Fibroblast of mammary gland (primary cell): ENCODE measurements at places on chromosomes 12 and 14.

DNA sequence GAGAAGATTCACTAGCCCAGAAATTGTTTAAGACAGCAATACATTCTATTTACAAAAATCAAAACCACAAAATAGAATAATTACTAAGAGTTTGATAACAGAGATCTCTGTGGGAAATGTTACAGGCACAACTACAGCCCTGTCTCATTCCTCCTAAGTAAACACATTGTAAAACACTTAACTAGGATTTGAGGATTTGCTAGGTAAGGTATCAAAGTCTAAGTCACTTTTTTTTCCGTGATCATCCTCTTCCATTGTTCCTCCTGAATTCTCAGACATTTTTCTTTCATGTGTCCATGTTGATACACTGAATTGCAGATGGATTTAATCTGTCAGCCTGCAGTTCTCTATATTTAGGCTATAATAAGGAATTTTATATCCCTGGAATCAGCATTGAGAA lies 127.5 kb downstream of the ACSS3 start:
- no peak for DNase-seq

- DNase-seq: peak; percentile 54
Observed at GRCh38 chr12:91877022-91877421, 268.6 kb downstream of the BTG1 start.

DNA sequence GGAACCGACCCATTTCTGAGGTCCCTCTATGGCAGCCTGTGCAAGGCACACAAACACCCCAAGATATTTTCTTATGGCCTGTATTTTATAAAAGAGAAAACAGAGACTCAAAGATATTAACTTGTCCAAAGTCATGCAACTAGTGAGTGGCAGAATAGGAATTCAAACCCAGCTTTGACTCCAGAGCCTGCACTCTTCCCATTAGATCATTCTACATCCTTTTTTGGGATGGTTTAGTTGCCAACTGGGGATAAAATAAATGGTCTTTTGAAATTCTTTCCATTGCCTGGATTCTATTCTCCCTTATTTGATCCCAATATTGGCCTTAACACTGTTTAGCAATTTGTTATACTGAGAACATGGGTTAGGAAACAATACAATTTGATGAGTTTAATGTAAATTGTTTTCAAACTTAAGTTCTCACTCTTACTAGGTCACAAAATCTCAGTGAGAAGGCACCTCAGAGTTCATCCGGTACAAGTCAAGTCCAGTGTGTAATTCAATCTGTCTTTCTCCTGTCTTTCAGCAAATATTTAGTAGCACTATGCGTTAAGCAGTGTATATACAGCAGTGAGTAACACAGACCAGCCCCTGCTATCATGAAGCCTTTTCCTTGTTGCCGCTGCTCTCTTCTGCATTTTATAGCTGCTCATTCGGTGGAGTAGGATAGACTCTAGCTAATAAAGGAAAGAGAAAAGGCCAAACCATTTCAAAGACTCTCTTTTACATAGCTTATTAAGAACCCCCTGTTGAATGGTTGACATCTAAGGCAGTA lies 162.1 kb upstream of the IFNG-AS1 start:
- peak; percentile 24 for DNase-seq

DNA sequence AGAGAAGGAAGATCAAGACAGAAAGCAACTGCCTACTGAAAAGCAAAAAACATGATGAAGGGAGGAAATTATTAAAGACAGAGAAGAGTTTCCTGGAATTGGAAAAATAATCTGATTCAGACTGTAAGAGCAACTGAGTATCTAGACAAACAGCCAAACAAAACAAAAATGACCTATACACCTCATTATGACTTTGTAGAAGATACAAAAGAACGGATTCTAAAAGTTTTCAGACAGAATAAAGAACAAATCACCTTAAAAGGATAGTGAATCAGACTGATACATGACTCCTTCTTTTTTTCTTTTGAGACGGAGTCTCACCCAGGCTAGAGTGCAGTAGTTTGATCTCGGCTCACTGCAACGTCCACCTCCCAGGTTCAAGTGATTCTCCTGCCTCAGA lies 10.4 kb downstream of the OSBPL8 start:
- DNase-seq: peak; percentile 72

- no peak for DNase-seq
Observed at GRCh38 chr14:104204660-104205149, 66.3 kb downstream of the KIF26A start.

DNA sequence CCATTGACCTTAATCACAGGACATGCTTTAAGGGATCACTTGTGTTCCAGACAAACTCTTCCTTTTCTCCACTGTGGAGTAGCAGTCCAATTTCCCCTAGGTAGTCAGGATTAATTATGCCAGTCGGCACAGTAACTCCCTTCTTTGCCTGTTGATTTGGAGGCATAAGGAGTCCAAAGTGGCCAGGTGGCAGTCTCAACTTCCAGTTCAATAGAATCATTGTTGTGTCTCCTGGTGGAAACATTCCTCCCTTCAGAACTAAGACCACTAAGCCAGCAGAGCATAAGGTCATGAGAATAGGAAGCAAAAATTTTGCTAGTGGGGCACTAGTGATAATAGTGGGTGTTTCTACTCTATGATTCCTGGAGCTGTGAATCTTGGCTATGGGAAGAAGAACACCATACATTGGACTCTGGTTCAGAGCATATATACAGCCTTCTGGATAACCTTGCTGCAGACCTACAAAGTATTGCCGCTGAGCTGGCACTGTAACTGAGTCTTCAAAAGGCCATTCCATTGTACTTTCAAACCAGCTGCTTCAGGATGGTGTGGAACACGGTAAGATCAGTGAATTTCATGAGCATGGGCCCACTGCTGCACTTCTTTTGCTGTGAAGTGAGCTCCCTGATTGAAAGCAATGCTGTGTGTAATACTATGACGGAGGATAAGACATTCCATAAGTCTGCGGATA lies 147.3 kb upstream of the MAX start:
- DNase-seq: no peak

GRCh38 chr14:59585891-59586554 lies 9.4 kb upstream of the CCDC175 start:
- no peak for DNase-seq
